DMS79 treated with DMSO at 0.1 percent for 48 hours (cell line): ENCODE measurements at places on chromosomes 1 and 21.

DNA sequence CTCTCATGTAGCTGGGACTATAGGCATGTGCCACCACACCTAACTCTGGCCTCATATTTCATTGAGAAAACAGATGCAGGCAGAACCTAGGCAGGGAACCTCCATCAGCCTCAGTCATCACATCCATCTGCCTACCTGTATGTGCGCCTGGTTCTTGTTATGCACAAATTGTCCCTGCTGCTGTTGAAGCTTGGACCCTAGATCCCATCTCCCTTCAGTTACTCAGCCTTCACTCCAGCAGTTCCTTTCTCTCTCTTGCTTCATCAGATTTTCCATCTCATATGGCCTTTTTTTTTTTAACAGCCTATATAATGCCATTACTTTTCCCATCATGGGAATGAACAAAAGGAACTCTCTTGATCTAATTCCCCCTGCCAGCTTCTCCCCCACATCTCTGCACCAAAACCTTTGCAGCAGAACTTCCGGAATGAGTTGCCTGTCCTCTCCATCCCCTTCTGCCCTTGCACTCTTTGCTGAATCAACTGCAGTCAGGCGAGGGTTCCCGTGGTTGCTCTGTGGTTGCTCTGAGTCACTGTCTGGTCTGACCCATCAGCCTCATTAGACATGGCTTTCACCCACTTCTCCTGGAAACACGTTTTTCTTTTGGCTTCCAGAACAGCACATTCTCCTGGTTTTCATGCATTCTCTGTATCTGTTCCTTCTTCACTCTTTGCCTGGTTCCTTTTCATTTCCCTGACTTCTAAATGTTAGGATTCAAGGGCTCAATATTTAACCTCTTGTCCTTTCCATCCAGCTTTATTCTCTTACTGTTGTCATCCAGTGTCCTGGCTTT is 41.5 kb downstream of the UBE4B start:
- DNase-seq = no peak

- DNase-seq = no peak
These were observed 66.5 kb upstream of the RAVER2 start for GRCh38 chr1:64678366-64678765.

- DNase-seq = no peak
These were observed at the start of gene FYB2 for GRCh38 chr1:56819387-56819899. TSS of gene FYB2 (minus strand) at chr1:56819404. CDS start at chr1:56819290, 114 bp downstream.

- no peak for DNase-seq
These were observed 674.2 kb upstream of the PKN2 start for GRCh38 chr1:88009916-88010315.

- DNase-seq = no peak
These were observed 24.7 kb downstream of the TRIM67 start for GRCh38 chr1:231186356-231187115.

DNA sequence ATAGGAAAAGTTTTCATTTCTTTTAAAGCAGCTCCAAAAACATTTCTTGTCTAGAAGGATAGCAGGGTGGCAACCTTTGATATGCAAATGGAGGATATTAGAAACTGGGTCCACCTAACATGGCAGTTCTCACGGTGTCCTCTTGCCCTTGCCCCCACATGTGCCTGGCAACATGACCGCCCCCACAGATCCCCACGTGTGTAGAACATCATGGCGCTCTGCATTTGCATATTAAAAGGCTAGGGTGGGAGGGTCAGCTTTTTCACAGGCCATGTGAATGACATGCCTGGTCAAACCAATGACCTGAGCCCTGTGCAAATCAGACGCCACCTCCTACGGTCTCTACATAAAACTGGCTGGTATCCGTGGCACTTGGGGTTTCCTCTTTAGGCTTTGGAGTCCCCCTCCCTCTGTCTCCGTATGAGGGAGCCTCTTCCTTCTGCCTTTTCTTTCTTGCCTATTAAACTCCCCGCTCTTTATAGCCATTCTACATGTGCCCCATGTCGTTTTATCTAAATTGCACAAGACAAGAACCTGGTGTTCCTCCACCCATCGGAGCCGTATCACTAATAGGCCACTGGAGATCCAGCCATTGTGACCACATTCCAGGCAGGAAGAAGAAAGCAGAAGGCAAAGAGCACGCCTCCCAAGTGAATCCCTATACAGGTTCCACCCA is 71.3 kb downstream of the WDR4 start:
- no peak for DNase-seq

DNA sequence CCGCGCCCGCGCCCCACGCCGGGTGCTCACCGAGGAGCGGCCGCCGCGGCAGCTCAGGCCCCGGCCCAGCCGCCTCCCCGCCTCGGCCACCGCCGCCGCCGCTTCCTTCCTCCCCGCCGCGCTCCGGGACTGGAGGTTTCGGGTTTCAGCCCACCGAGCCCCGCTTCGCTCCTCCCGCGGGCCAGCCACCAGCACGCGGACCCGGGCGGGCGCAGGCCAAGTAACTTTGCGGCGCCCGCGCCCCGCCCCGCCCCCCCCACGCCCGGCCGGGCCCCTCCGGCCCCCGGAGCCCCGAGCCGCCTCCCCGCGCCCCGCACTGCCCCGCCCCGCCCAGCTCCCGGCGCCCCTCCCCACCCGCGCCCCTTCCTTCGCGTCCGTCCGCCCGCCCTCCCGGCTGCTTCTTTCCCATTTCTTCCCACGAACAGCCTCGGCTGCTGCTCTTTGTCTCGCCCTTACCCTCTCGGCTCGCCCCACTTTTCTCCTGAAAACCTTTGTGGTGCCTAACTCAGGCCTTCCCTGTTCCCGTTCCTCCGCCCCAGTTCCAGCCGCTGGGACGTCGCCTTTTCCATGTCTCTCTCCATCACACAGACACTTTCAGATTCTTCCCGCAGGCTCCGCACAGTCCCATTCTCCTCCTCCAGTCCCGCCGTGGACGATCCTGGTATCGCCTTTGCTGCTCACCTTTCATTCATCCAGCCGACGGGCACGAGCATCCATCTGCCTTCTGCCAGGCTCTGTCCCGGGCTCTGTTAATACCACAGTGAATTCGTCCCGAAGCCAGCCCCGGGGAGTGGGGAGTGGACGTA is at the start of gene GPR161:
Gene GPR161 (minus strand): TSS at position 222 of the 806 bp plus-strand sequence. CDS start 32,080 bp downstream, outside the sequence.
- DNase-seq = peak; percentile 46

GRCh38 chr1:66497910-66498309 is 36.0 kb upstream of the SGIP1 start:
- no peak for DNase-seq

DNA sequence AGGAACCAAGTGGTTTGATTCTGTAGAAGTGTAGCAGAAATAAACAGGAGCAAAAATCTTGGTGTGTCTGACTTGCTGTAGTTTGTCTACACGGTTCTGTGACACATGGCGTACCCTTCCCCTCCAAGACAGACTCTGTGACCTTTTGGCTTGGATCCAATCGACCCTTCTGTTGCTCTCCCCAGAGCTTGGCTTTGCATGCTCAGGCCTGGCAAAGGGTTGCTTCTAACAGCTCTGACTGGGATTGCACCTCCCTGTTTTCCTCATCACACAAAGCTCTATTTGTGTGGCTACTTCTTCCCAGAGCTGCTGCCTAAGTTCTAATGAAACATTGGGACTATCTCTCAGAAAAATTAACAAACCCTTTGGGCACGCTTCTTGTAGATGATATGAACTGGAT is 24.0 kb downstream of the NGF start:
- peak; percentile 51 for DNase-seq
